ENCODE measurements at places on chromosomes 2 and 18. TPM values are rescaled to one million over a fixed set of nuclear protein-coding genes. Genes with fewer than 3 reads are reported as not detected.
A peak's percentile ranks its signal among the peaks of the same experiment; 100 is the strongest.

RTN4 gene
- total RNA-seq = 940 TPM

DNA sequence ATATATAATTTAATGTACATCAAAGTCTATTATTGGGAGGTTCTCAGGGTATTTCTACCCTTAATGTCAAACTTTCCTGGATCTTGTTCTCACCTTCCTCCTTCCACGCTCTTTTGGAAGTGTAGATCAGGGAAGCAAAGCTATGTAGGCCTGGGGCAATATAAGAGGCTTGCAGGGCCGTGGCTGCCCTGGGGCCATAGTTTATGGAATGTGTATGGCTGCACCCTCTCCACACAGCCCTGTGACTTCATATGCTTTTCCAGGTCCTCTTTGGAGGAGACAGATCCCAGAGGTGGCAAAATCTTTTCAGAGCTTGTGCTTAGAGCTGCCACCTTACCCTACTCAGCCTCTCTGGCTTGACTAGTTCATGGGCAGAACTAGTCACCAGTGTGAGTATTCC lies 82.9 kb downstream of the PLB1 start:
- DNase-seq = no peak

GRCh38 chr18:52342456-52342855 lies 2.5 kb downstream of the DCC start:
- no peak for DNase-seq

CD302 gene
- 3.7 TPM for total RNA-seq

NOL4 gene
- total RNA-seq = not detected

DNA sequence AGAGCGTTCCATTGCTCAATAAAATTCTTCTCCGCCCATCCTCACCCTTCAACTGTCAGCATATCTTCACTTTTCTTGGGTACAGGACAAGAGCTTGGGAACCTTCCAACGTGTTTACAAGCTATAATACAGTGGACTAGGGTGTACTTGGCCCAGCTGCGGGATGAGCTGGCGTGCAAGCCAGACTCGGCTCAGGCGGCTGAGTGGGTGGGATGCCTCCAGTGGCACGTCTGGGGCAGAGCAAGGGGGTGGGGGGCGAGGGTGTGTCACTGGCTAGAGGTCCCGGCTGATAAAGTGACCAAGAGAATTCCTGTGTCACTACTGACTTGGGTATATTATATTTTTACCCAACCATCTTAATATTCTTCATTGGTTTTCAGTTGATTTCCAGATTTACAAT lies 179.7 kb downstream of the EVA1A start:
- DNase-seq = no peak

DNA sequence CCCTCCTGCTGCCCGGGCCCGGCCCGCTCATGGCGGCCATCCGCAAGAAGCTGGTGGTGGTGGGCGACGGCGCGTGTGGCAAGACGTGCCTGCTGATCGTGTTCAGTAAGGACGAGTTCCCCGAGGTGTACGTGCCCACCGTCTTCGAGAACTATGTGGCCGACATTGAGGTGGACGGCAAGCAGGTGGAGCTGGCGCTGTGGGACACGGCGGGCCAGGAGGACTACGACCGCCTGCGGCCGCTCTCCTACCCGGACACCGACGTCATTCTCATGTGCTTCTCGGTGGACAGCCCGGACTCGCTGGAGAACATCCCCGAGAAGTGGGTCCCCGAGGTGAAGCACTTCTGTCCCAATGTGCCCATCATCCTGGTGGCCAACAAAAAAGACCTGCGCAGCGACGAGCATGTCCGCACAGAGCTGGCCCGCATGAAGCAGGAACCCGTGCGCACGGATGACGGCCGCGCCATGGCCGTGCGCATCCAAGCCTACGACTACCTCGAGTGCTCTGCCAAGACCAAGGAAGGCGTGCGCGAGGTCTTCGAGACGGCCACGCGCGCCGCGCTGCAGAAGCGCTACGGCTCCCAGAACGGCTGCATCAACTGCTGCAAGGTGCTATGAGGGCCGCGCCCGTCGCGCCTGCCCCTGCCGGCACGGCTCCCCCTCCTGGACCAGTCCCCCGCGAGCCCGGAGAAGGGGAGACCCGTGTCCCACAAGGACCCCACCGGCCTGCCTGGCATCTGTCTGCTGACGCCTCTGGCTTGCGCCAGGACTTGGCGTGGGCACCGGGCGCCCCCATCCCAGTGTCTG lies 767 bp downstream of the RHOB start:
- no peak for DNase-seq

CACNB4 gene
- total RNA-seq = 0.04 TPM

PCGF1 gene
- 29.9 TPM for total RNA-seq

DNA sequence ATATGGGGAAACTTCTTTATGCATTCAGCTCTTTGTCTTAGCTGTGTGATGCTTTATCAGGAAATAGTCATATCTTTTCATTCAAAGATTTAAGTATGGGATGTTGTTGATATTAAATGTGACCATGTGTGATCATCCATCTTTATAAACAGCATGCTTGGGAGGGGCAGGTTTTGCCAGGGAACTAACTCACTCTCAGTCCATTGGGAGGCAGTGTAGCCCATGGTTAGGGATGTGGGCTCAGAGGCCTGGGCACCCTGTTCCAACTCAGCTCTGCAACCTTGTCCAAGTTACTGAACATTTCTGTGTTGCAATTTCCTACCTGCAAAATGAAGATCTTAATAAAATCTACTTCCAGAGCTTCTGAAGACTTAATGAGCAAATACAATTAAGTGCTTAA lies 92.0 kb upstream of the BCL2L11 start:
- DNase-seq = no peak

DNA sequence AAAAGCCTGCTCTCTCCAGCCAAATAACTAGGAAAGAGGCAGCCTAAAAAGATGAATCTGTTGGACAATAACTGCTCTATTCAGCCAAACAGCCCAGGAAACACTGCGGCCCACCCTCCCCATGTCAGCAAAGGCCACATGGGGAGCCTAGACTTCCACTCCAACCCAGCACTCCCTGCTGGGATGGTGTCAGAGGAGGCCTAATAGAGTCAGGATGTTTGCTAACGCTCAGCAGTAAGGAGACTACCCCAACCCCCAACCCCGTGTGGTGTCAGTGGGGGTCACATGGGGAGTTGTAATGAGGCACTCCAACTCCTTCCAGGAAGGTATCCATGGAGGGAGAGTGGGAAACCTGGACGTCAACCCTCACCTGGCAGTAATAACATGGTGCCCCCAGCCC lies 41.6 kb downstream of the ZBTB7C start:
- no peak for DNase-seq

GCG gene
- total RNA-seq = not detected

C2orf78 gene
- not detected for total RNA-seq

DNA sequence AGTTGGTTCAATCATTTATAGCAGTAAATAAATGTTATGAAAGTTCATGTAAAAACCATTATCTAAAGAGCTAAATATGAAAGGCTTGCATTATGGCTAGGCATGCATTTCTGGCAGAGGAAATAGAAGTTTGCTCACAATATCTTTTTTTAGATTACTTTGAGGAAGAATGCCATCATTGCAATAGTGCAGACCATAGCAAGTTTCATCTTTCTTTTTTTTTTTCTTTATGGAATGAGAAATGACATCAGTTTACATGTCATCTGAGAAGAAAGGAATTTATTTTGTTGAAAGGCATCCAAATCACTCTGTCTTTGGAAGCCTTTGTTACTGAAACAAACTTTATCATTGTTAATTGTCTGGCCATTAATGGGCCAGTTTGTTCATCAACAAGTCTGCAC lies 74.5 kb upstream of the NCKAP5 start:
- no peak for DNase-seq

SATB2 gene
- 11.8 TPM for total RNA-seq

DNA sequence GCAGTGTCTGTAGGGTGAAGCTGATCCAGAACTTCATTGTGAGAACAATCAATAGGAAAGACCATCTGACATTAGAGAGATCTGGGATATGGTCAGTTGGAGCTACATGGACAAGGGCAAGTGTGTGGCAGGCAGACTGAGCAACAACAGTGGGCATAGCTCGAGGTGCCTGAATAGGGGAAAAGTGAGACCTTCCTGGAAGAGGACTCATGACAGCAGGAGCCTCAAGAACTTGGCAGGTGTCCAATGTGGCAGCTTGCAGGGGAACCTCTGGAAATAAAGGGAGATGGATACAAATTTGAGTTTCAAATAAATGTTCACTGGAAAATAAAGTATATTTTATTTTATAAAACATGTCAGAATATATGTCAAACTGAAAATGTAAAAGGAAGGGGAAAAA lies 117.9 kb downstream of the TANC1 start:
- no peak for DNase-seq

DNA sequence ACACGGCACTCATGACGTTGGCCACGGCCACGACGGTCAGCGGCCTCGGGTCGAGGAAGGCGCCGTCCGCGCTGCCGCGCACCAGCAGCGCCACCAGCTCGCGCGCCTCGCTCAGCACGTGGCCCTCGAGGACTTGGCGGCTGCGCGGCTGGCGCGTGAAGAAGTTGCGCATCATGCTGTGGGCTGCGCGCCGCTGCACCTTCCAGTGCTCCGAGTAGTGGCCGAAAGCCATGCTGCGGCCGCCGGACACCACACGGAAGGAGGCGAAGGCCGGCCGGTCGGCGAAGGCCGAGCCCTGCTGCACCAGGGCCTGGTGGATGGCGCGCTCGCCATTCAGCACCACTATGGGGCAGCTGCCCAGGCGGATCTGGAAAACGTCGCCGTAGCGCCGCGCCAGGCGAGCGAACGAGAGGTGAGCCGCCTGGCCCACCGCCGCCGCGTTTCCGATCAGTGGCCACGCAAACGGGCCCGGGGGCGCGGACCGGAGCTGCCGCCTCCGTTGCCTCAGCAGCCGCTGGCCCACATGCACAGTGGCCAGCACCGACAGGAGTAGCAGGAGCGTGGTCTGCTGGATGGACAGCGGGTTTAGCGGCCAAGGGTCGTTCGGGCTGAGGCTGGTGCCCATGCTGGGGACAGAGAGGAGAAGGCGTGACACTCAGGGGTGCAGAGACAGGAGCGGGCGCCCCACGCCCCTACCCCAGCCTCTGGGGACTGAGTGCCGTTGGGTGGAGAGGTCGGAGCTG lies 1.0 kb downstream of the CYP1B1 start:
- no peak for DNase-seq

DNA sequence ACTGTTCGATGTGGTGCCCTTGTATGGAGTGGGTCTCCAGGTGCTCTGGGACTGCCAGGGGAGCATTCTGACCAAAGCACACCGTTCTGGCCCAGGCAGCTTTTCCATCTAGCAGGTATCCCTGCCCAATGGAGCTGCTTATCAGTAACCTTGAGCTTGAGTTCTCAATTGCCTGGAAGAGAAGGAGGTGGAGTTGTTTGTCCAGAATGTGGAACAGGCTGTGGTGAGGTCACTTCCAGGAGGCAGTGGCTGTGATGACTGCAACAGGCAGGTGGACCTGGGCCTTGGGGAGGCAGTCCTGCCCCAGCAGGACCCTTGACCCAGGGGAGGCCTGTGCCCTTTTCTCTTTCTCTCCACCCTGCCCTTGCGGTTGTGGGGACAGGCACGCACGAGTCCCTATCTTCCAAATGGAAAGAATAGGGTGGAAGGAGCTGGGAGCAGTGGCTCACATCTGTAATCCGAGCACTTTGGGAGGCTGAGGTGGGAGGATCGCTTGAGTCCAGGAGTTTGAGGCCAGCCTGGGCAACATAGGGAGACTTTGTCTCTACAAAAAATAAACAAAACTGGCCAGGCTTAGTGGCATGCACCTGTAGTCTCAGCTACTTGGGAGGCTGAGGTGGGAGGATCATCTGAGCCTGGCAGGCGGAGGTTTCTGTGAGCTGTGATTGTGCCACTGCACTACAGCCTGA lies 66.2 kb upstream of the MCFD2 start:
- no peak for DNase-seq

DNA sequence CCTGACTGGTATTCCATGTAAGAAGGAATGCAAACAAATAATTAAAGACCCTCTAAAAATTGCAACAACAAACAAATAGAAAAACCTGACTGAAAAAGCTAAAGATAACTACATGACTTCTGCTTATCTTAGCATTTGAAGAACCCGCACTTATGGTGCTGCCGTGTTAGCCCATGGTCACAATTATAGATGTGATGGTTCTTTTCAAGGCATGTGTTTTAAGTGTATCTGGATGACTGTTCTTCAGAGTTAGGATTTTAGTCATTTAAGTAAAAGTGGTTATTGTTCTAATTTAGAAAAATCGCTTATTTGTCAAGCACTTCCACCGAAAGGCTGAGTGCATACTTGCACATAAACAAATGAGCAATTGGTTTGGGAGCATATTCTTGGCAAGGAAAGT lies 77.3 kb downstream of the CPS1 start:
- DNase-seq = no peak

GRCh38 chr2:181805228-181806038 lies 86.1 kb upstream of the ITPRID2 start:
- peak; percentile 51 for DNase-seq

IL37 gene
- not detected for total RNA-seq

NPPC gene
- total RNA-seq = not detected

DNA sequence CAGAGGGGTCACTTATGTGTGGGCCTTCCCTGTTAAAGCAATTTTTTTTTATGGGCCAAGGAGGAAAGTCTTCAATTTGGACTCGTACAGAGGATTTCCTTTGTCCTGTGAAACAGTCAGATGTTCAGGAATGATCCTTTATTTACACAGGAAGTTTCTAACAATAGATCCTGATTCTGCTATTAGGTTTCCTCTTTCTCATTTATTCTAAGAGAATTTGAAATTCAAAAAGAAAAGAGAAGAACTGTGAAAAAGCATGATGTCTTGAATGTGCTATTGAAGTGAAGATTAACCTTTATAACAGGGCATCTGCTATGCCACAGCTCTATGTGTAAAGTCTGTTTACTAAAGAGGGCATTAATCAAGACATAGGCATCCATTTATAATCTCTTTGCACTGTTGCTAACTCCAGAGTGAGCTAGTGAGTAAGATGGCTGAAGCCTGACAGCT lies 105.3 kb upstream of the FAM98A start:
- DNase-seq = no peak

PLGLB1 gene
- not detected for total RNA-seq

DNA sequence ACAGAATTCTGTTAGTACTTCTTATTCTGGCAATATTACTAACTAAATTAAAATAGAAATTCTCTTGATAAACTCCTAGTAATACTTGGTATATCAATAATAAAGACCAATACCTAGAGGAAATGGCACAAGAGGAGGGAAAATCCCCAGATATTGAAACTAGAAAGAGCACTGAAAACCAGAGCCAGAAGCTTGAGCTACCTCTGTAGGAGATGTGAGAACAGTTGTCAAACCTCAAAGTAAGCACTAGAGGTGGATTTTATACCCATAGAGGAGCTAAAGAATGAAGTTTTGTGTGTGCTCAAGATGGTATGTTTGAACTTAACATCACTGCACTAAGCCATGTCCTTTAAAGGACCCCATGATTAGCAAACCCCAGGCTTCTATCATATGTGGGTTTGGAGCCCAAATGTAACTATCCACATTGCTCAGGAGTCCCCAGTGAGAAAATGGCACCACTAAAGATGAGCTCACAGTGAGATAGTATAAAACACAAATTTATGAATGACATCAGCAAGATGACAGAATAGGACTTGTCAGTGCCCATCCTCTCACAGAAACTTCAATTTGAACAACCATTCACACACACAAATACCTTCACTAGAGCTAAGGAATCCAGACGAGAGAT lies 122.1 kb downstream of the PKP4 start:
- no peak for DNase-seq

GRCh38 chr18:61169386-61169785 lies 163.8 kb upstream of the CDH20 start:
- DNase-seq = no peak

All from HFFc6 (cell line).